ENCODE measurements at places on chromosomes 11 and 22.
A peak's percentile ranks its signal among the peaks of the same experiment; 100 is the strongest.

DNA sequence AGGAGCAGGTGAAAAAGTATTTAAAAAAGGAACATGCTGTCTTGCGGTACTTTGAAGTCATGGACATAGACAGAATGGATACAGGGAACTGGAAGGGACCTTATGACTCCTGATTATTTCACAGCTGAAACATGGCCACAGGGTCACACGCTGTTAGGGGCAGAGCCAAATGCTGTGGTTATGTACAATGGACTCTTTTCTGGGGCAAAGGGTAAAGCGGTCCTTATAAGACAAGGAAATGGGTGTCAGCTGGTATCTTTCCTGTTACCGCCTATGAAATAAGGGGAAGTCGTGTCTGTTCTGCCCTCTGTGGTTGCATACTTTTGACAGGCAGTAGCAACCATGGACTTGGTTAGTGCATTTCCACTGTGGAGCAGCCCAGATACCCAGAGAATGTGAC lies 12.8 kb upstream of the ST14 start:
- DNase-seq = no peak

- DNase-seq = no peak
These were observed 33.9 kb upstream of the PANX2 start for GRCh38 chr22:50136581-50137015.

DNA sequence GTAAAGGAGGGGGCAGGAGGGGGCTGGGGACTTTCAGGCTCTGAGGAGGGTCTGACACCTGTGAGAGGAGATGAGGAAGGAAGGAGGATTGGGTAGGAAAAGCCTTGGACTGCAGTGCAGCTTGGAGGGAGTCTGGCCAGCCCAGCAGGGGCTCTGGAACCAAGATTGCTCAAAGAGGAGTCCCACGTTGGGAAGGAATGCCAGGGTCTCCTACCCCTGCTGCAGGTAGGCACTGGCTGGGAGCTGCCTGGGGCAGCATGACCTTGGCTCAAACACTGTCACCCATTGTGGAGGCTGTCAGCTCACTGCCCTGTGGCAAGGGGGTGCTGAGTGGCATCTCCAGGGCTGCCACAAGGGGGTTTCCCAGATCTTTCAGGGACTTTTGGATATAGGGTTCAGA lies 94.5 kb downstream of the RPS6KA4 start:
- no peak for DNase-seq

GRCh38 chr22:41827671-41828070 lies 5.2 kb upstream of the SREBF2 start:
- no peak for DNase-seq

- no peak for DNase-seq
These were observed 750 bp upstream of the NAT10 start for GRCh38 chr11:34104680-34105078.

- DNase-seq = peak; percentile 83
These were observed at the start of gene ZNF143 for GRCh38 chr11:9460322-9461062. Gene ZNF143, plus strand, starts transcription at chr11:9461012. Its CDS starts 10,297 bp downstream, at chr11:9471309.

GRCh38 chr11:119617340-119617713 lies 111.7 kb downstream of the NECTIN1 start:
- no peak for DNase-seq

DNA sequence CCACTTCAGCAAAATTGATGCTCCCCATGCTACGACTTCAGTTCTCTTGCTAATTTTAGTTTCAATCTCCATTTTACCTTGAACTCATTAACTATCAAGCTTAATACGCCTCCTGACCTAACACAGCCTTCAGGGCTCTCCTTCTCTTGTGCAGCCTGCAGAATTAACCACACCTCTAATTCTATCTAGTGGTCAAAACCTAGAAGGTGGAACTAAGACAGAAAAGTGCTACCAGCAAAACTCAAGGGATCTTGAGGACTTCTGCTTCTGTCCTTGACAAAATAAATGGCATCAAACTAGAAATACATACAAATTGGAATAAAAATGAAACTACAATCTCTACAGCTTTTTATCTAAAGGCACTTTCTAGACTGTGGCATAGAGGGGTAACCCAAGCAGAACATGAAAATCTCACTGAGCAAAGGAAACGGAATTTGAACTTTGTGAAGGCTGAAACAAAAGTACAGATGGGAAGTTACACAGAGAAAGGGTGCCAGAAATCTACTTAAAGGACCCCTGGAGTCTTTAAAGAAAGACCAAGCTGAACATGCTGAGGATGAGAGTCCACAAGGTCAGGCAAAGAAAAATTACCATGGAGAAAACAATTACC lies 10.7 kb downstream of the CWF19L2 start:
- no peak for DNase-seq

- no peak for DNase-seq
These were observed 24.7 kb upstream of the ARHGAP8 start for GRCh38 chr22:44727709-44728108.

DNA sequence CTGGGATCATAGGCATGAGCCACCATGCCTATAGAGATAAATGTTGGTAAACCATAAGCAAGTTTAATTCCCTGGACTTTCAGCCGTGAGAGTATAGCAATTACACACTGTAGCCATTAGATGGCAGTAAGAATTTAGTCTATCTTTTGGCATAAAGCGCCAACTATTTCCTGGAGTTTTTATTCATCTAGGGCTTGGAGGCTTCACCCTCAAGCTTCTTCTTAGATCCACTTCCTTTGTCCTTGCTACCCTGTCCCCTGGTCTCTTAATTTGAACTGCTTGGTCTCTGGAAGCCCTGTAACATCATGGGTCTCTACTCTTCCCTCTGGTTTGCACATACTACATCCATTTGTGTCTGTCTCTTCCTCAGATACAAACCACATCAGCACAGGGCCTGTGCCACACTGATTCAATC lies 38.2 kb downstream of the OR10A6 start:
- no peak for DNase-seq

DNA sequence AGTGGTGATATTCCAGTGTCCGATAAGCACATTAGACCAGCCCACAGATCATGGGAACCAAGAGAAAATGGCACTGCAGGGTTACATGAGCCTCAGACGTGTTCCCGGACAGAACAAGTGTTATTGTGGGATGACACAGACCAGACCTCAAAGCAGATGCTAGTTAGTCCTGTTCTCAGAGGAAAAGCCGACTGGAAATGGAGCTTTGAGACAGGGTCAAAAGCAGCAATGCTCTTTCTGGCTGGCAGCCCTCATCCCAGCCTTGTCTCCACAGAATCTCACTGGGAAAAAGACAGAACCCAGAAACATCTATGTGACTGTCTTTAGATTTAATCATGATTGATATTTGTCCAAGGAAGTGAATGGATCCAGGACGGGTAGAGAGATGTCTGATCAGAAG lies 506.8 kb downstream of the INSC start:
- no peak for DNase-seq

GRCh38 chr22:37083914-37084313 lies 25.6 kb downstream of the TMPRSS6 start:
- no peak for DNase-seq
